Cortex of kidney (tissue), 1 donor: ENCODE measurements at places on chromosomes 7 and 10.

DNA sequence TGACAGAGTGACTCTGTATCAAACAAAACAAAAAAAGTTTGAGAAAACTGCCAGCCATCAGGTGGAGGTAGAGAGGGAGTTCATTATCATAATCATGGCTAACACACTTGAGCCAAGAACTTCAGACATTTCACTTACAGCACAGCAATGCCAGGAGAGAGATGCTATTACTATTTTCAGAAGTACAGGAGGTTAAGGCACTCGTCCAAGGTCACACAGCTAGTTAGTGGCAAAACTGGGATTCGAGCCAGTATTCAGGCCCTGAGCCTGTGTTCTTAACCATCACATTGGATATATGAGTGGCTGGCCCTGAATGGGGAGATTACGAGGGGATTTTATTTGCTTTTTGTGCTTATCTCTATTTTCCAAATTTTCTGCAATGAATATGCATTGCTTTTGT is 24.8 kb upstream of the UNC5B start:
- DNase-seq, result no peak

DNA sequence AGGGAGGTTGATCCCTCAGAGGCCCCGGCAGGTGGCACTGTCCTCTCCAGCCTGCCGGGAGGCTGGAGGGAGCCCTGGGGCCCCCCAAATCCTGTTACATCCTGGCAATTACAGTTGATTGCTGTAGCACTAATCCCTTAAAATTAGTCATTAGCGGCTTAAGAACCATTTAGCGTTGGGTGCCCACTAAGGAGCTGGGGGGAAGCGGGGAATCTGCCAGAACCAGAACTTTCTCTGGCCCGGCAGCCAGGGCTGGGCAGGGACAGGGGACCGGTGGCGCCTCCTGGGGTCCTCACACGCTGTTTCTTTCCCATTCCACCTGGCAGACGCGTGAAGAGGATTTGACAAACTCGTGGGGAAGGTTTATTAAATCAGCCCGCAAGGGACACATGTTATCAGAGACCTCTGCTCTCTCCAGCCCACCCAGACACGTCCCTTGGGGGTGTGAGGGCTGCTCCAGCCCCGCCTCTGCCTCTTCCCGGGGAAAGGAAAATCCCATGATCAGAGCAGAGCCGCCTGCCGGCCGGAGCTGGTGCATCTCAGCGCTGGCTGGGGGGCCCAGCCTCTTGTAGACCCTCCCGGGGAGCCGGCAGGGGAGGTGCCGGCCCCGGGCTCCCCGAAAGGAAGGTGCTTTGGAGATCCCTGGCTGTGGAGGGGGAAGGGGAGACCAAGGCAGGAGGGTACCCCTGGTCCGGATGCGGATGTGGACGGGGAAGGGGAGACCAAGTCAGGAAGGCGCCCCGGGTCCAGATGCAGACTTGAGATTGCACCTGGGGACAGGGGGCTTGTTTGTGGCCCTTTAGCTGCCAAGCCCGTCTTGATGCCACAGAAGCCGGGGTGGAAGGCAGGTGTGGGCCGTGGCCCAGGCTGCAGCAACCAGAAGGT is 142.7 kb downstream of the ELFN1 start:
- DNase-seq, result no peak

GRCh38 chr10:118764195-118764594 is 9.4 kb upstream of the CACUL1 start:
- no peak for DNase-seq

GRCh38 chr10:132193907-132194552 is 7.3 kb downstream of the DPYSL4 start:
- no peak for DNase-seq

DNA sequence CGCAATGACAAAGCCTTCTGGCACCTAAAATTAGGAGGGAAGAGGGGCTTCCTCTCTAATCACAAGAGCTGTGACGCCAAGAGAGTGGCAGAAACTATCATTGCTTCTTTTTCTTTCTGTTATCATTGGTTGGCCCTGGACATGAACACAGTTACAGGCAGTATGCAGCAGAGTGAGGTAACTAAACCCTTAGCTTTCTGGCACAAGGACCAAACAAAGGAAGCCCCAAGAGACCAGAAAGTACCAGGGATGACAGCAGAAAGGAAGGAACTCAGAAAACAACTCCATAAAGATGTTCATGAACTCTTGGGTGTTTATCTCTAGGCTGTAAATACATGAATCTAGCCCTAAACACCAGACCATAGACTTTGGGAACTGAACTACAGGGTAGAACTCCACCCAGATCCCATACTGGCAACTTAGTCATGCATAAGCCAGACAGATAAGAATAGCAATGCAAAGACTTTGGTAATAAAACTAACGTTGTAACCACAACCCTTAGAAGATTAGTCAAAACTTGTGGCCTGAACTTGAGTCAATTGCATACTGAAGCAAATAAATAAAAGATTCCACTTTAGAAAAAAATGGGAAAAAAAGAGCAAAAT is 195.7 kb upstream of the PTN start:
- DNase-seq, result no peak

- DNase-seq, result no peak
These were observed 57.4 kb downstream of the PARP12 start for GRCh38 chr7:140005341-140005740.

- no peak for DNase-seq
These were observed 47.7 kb upstream of the WAPL start for GRCh38 chr10:86569335-86569734.

GRCh38 chr7:76069238-76069638 is 21.3 kb downstream of the MDH2 start:
- DNase-seq, result no peak

DNA sequence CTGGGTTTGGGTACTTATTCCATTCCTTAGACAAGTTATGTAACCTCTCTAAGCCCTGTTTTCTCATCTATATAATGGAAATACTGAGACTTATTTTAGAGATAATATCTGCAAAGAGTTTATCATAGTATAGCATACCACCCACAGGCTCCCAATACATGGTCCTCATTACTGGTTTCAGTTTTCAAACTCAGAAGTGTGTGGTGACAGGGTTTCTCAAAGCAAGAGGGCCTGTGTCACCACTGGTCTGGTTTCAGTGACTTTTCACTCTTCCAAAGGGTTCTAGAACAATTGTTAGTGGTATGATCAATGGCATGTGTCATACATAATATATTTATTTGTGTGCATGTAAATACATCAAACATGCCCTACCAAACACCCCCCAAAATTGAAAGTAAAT is 89.2 kb upstream of the BMPER start:
- no peak for DNase-seq

DNA sequence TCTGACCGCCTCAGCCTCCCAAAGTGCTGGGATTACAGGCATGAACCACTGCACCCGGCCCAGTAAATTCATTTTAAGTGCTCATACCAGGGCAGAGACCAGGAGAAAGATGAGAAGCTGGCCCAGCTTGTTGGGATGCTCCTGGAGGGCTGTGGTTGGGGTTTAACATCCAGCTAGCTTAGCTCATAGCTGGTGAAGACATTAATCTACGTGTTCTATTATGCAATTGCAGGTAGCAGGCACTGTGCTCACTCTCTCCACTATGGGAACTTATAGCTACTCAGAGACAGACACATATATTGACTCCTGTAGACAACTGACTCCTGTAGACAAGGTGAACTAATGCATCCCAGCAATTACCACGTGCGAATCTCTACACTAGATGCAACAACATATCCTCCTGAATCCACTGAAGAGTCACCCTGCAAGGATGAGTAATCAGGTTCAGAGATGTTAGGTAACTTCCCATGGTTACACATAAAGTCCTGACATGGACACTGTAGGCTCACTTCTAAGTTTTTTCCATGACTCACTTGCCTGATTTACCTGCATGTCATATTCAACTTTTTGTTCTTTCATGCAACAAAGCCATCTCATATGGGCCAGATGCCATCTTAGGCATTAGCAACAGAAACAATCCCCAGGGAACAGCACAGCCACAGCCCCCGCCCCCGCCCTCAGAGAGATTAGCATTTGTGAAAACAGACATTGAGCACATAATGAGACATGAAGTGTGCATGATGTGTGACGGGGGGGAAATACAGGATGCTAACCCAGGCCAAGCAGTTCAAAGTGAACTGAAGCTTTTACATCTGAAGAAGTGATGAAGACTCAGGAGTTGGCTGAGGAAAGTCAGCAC is 37.2 kb downstream of the ERLIN1 start:
- DNase-seq, result no peak

GRCh38 chr10:88865281-88865876 is 13.7 kb upstream of the ANKRD22 start:
- DNase-seq, result no peak

DNA sequence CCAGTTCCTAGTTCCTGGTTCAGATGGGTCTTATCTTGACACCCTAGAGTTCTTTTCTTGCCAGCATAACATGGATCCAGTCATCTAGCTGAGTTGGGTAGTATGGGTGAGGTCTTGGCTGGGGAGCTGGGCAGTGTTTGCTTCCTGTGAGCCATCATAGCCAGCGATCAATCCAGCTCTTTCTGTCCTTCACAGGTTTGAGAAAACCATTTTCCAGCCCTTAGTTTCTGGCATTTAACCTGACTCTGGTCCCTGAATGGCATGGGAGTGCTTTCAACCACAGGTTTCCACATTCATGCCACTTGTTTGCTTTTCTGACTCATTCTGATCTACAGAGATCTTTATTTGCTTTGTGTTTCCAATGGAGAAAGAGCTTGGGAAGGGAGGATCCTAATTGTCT is 8.6 kb downstream of the SLC13A1 start:
- DNase-seq, result no peak

DNA sequence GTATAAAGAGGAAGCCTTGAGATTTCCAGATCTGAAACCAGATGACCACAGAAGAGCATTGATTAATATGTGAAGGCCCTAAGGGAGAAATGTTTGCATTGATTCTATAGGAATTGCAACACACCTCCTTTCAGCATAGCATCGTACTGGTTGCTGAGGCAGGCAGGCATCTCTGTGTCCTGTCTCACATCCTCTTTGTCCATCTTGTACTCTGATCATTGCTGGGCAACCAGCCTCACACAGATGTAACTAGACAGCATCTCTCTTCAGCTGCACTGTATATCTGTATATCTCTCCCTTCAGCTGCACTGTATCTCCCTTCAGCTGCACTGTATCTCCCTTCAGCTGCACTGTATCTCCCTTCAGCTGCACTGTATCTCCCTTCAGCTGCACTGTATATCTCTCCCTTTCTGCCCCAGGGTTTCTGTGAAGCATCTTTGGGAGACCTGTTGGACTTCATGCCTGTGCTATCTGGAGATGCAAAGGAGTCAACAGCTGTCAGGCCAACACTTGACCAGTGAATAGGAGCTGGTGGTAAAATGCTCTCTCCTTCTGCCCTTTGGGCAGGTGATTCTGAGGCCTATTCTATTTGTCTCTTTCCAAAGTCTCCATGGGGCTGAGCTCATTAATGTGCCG is 40.3 kb downstream of the TMEM178B start:
- no peak for DNase-seq

GRCh38 chr10:110765513-110766319 is 106.0 kb upstream of the PDCD4 start:
- DNase-seq, result no peak

- DNase-seq, result no peak
These were observed 117.4 kb downstream of the TES start for GRCh38 chr7:116327752-116328151.

- no peak for DNase-seq
These were observed 19.6 kb upstream of the GIMAP2 start for GRCh38 chr7:150665896-150666295.

DNA sequence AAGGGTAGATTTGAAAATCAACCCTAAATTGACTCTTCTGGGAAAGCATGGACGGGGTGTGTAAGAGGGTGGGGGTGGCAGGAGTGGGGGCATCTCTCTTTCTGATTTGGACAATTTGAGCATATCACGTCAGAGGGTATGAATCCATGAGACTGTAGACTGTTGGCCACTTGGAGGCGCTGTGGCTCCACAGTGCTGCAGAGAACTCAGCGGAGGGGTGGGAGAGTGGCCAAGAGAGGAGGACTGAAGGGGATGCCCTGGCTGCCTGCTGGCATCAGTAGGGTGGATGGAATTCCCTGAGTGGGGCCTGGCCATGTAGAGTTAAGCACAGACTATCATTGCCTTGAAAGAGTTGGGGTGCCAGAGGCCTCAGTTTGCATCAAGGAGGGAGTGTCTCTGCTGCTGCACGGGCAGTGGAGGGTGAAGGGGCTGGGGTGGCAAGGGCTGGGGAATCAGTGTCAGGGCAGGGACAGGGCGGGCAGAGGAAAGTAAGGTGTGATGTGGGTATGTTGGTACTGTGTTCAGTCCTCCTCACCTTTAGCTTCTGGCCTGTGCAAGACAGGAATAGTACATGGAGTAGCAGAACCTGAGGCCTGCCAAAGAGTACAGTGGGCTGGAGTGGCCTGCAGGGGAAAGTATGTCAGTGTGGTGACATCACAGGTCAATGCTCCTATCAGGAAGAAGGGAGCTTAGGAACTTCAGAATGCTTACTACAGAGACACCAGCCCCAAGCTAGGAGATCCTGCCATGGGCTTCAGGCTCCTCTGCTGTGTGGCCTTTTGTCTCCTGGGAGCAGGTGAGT is 133.5 kb upstream of the PRSS58 start:
- DNase-seq, result no peak

- no peak for DNase-seq
These were observed 7.2 kb downstream of the ANTXRL start for GRCh38 chr10:46293832-46294640.

DNA sequence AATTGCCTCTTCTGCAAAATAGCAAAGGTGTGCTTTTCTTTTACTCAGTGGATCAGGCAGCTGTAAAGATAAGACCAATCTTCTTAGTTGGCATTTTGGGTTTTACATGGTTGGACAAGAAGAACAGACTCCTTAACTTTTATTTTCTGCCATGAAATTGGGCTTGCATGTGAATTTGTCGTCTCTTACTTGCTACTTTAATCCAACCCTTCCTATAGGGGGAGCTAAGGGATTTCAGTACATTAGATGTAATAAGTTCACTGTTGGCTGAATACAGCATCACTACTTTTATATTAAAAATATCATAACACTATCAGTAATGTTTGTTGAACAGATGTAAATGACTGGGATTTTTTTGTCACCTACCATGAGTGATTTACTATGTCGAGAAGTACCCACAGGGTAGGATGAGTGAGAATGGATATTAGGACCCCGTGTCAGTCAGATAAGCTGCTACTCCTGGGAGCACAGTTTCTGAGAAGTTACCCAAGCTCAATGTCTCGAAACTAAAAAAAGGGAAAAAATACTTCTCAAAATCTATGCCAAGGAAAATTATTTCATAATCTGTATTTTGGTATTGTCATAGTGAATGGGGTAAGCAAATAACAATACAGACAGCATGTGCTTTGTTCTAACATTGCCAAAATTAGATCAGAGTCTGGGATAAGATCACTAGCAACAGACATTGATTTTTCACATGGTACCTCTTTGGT is 127.4 kb upstream of the AGR3 start:
- DNase-seq, result no peak

GRCh38 chr10:111161109-111161874 is 84.5 kb downstream of the ADRA2A start:
- no peak for DNase-seq

GRCh38 chr7:20330239-20330927 is at the start of gene ITGB8:
TSS of gene ITGB8 (plus strand) at chr7:20330900. CDS start at chr7:20331807, 907 bp downstream.
- no peak for DNase-seq
